ENCODE measurements at places on chromosomes 2 and 18.

- no peak for DNase-seq
Measured at GRCh38 chr18:79257480-79257879, 138.2 kb upstream of the NFATC1 start.

GRCh38 chr18:59893971-59894370, 5.8 kb upstream of the PMAIP1 start:
- no peak for DNase-seq

DNA sequence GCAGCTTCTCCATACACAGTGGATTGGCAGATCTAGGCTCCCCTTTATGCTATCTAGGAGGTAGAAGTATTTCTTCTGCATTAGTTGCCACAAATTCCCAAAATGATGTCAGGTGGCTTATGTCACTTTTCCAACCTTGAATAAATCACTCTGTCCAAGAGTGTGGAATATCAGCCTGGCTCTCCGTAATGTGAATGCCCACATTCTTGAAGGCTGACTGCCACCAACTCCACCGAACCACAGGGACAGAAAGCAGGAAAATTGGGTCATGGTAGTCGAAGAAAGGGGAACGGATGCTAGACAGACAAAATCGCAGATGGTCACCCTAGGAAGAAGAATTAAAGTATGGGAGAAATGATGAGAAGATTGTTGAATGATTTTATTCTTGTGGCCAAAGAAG, 624.9 kb upstream of the CDH2 start:
- no peak for DNase-seq

DNA sequence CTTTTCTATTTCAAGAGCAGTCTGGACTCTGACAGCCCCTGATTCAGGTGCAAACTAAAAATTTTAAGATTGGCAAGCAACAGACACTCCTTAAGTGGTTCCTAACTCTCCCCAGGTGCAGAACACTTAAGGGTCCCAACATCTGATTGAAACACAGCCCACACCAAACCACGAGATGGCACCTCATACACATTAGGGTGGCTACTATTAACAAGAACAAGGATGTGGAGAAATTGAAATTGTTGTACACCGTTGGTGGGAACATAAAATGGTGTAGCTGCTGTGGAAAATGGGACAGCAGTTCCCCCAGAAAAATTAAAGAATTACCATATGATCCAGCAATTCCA, 82.3 kb downstream of the POLR1A start:
- no peak for DNase-seq

GRCh38 chr2:167504061-167504460, 615.8 kb downstream of the XIRP2 start:
- no peak for DNase-seq

DNA sequence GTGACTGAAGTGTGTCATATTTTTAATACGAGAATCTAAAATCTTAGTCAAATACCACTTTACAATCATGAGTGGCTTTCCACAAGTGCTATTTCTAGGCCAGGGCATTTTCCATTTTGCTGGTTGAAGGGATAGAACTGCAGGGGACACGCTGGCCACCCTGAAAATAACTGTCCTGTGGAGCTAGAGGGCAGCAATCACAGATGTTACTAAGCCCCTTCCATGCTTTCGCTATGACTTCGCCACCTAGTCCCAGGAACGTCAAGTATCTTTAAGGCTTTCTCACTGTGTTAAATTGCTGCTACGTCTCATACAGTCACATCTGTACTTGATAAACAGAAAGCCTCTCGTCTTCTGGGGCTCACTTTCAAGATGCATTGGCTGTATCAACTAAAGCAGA, 171.8 kb downstream of the CDH2 start:
- no peak for DNase-seq

DNA sequence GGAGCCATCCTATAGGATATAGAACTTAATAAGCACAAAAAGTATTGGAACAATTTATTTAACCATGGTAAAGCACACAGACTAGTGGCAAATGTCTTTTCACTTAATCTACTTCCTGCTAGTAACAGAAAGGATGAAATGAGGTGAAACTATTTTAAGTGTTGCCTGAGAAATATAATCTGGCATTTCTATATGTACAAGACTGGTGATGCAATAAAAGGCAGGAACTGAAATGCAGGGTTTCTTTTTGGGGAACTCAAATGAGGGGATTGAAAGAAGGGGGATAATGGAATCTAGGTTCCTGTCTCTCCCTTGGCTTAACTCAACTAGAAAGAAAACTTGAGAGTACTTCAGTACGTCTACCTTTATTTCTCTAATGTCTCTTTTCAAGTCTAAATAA, 122.3 kb downstream of the MEMO1 start:
- no peak for DNase-seq

DNA sequence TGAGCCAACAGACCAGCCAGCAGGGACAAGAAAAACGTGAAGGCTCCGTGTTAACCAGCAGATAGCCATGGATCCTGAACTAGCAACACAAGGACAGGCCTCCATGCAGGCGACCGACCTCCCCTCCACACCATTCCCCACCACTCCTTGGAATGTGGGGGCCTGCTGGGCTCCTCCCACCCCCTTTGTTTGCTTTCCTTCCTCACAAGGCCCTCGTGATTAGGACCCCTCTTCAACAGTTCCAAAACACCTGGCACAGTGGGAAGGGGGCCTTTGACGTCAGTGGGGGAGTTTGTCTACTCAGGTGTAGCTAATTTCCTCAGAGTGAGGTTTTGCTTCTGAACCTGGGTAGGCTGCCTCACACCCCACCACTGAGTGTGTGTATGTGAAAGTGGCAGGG, 37.8 kb downstream of the SLC14A2 start:
- no peak for DNase-seq

DNA sequence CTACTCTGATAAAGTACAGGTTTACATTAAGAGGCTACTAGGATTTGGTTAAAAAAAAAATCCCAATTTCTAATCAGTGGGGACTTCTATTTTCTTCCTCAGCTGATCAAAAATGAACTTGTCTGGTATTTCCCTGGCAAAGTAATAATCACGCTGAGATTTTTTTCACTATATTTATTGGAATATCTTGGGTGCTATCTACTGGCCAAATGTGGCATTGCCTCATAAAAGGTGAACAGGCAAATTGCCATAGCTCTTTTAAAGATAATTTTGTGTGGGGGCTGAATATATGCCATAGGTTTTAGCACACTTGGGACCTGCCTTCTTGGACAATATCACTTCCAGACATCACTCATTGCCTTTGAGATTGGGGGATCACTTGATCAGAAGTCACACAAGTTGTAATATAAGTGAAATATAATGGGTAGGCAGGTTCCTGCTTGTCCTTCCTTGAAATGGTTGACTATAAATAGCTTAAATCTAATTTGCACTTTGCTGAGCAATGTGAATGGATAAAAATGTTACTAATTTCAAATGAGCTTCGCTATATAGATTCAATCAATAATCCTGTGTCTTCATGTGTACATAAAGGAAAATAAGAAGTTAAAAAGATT, 7.0 kb upstream of the NXPH2 start:
- peak; percentile 44 for DNase-seq

GRCh38 chr2:146227152-146228019, 1617.4 kb upstream of the ACVR2A start:
- no peak for DNase-seq

DNA sequence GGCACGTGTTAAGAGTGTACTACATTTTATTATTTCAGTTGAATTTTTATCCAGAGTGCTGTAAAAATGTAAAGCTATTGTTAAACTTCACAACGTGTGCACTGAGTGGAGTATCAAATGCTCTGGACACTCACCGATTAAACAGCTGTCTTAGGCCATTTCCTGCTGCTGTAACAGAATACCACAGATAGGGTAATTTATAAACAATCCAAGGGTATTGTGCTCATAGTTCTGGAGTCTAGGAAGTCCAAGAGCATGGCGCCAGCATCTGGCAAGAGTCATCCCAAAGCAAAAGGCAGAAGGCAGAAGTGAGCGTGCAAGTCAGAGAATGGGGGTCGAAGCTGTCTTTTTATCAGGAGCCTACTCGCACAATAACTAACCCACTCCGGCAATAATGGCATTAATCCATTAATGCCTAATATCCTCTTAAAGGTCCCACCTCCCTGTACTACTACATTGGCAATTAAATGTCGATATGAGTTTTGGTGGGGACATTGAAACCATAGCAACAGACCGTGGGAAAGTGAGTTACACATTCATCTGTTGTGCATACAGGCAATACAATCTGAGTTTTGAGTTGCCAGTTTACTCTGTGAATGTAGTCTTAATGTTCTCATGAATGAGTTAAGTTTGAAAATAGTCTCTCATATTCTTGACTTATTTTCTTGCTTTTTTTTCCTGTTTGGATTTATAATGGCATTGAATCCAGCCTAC, 64.8 kb downstream of the ARMC9 start:
- DNase-seq: no peak

- DNase-seq: no peak
Measured at GRCh38 chr2:207978177-207978948, 47.0 kb downstream of the PLEKHM3 start.

DNA sequence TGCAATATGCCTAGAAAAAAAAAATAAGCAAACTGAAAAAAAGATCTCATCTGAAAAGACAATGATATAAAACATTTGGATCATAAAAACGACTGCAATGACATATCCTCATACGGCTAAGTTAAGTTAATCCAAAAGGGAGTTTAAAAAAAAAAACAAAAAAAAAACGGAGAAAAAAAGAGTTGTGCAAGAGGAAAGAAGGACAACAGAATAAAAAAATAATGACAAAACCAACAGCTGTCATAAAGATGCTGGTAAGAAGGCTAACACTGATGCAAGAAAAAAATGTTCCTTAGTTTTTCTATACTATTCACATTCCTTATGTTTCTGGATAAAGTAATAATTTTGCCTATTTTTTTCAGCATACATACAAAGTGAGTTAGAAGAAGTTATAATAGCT, 192.5 kb downstream of the SRBD1 start:
- no peak for DNase-seq

- no peak for DNase-seq
Measured at GRCh38 chr18:9453283-9453682, 22.0 kb upstream of the RALBP1 start.

- no peak for DNase-seq
Measured at GRCh38 chr2:164114937-164115336, 379.1 kb upstream of the FIGN start.

DNA sequence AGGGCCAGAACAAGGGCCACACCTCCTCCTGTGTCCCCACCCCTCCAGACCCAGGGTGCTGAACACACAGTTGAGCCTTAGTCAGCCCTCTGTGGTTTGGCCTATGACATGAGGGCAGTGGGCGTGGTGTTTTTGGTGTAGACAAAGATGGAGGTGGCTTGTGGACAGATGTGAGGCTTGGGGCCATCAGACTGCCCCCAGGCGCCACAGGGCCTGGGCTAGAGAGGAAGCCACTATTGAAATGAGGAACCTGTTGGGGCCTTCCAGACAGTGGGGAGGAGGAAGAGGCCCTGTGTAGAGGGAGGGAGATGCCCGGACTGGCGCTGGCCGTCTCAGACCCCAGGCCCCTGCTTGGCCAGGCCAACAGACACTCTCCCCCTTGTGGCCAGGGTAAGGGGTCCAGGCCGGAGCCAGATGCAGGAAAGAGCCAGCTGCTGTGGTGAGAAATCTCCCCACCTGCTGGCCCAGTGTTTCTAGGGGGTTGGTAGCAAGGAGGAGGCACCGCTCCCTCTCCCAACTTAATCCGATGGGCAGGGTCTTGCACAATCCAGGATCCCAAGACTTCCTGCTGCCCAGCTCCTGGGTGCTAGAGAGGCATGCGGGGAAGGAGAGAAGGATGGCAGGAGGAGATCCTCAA, 53.8 kb downstream of the SMAD7 start:
- DNase-seq: peak; percentile 53

DNA sequence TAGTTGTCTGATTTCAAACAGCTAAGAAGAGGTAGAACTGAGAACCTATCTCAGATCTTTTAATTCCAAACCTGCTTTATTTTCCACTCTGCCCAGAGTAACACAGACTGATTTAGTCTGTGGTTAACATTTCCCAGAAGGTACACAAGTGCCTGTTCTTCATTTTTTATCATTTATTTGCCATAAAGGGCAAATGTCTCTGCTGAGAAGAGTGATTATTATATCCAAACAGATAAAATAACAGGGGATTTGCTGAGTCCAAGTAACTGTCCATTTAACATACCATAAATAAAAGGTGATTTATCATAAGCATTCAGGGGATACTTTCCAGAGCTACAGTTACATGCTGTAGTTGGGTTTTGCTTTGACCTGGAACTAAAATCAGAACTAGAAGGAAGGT, 617.7 kb downstream of the MBD2 start:
- no peak for DNase-seq

DNA sequence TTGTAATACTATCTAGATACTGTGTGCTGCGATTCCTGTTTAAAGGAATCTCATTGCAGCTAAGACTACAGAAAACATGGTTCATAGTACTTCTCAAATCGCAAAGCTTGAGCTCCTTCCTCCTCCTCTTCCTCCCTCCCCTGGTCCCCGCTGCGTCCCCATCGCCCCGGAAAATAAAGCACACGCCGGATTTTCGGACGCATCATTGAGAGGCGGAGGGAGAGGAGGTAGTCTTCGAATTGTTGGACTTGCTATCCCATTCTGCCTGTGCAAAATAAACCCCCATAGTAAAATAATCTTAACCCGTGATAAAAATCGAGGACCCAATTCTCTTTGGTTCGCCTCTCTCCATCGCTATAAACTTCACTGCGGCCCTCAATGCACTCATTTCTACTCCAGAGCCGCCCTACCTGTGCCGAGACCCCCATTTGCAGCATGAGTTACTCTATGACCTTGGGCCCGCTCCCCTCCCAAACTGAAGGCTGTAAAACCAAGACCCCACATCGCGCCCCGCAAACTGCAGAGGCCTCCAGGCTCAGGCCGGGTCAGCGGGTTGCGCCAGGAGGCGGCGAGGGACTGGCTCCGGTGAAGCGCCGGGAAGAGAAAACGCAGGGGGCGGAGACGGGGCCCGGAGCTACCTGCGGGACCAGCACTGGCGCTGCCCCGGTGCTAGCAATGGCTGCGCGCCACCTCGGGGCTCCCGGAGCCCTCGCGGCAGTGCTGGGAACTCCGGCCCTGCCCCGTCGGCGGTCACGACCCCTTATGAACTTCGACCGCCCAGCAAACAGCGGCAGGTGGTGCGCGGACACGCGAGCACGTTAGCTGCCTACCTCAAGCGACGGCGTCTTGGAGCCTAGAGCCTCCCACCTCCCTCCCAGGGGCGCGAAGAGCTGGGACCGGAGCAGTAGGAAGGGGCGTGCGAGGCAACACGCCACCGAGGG, 649 bp downstream of the ESCO1 start:
- no peak for DNase-seq

DNA sequence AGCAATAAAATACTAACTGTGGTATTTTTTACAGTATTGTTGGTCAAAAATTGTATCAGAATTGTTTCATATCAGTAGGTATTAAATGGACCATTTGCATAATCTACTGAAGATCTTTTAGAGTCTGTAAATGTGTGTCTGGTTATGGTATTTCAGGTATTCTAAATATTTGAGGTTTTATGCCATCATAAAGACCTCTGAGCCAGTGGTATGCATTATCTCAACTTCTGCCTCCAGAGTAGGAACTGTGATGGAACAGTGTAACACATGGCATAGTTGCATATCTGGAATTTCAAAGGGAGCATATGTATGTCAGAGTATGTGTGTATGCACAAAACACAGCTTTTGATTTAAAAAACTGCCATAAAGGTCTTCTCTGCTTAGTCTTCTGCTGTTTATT, 15.4 kb downstream of the GREB1L start:
- no peak for DNase-seq
